ENCODE measurements at places on chromosomes 7 and 10. TPM values are rescaled to one million over a fixed set of nuclear protein-coding genes. Genes with fewer than 3 reads are reported as not detected.
A peak's percentile ranks its signal among the peaks of the same experiment; 100 is the strongest.

DNA sequence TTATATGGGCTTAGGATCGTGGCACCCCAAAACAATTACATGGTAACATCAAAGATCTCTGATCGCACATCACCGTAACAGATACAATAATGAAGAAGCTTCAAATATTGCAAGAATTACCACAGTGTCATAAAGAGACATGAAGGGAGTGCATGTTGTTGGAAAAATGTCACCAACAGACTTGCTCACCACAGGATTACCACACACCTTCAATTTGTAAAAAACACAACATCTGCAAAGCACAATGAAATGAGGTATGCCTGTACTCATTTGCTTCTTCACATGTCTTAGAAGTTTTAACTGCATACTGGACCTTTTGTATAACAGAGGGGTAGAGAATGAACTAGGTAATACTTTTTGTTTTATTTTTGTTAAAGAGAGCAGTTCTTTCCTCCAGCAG is 96.6 kb downstream of the TPST1 start:
- DNase-seq, result no peak

The FFAR4 gene
- not detected for total RNA-seq

The PITX3 gene
- total RNA-seq, result not detected

The FGFR2 gene
- 0.21 TPM for total RNA-seq

DNA sequence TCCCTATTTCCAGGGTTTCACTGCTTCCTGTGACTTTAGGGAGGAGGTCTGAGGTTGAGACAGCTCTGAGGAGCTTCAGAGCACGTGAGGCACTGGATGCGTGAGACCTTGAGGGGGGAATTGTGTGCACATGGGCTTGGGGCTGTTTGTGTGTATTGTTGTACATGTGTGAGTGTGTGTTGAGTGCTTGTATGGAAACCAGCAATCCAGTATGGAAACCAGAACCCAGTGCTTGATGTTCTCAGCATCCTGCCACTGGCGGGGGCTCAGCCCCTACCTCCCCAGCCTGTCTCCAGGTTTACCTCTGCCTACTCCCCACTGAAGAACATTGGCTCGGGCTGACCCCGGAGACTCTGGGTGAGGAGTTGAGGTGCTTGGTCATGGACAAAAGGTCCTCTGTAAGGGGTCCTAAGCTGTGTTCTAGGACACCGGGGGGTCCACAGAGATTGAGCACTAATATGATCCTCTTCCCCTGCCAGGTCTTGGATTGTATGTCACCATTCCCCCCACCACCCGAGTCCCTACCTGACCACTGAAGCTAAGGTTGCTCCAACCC is 20.8 kb downstream of the SFTPD start:
- DNase-seq, result no peak

DNA sequence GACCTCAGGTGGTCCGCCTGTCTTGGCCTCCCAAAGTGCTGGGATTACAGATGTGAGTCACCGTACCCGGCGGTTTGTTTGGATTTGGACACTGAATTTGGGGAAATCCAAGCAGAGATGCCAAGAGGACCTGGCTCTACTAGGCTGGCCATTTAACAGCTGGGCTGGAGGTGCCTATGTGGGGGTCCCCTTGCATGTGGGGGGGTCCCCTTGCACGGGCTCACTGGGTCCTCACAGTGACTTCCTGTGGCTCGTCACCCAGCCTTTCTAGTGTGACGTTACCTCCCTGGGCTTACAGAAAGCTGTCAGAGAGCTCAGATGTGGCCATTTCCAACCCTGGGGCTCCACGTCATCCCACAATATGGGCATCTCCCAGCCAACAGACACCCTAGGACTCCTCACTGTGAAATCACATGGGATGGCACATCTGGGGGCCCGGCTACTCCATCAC is 49.3 kb upstream of the GNA12 start:
- DNase-seq, result no peak

- DNase-seq, result no peak
These were observed 84.9 kb downstream of the MKX start for GRCh38 chr10:27660711-27661110.

- DNase-seq, result no peak
These were observed 732 bp downstream of the FAM53B start for GRCh38 chr10:124743191-124744101.

DNA sequence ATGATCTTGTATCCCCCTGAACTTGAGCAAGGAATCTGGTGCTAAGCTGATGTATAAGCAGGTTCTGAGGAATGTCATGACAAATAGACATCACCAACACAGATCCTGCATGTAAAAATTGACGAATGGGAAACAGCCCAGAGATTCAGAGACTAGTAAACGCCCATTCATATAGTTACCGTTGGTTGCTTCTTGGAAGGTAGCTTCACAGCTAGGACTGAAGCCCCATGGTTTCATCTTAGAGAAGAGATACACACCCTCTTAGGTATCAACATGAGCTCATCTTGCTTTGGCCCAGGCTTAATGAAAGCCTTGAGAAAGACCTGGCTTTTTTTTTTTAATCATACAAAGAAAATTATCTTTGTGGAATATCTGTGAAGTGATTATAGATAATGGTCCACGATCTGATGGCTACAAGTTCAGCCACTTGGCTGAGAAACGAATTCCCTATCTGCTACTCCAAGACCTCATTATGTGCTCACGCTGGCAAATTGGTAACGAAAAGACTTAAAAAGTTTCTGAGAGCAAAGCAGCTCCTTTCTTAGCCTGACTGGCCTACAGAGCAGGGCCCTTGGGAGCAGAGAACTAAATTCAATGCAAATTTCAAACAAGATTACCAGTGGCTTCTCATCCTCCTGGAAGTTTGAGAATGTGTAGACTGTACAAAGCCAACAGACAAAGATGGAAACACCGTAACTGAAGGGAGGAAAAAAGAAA is 181.1 kb downstream of the NRP1 start:
- DNase-seq, result no peak

GRCh38 chr7:18835001-18835690 is 282.3 kb downstream of the TWIST1 start:
- DNase-seq, result no peak

DNA sequence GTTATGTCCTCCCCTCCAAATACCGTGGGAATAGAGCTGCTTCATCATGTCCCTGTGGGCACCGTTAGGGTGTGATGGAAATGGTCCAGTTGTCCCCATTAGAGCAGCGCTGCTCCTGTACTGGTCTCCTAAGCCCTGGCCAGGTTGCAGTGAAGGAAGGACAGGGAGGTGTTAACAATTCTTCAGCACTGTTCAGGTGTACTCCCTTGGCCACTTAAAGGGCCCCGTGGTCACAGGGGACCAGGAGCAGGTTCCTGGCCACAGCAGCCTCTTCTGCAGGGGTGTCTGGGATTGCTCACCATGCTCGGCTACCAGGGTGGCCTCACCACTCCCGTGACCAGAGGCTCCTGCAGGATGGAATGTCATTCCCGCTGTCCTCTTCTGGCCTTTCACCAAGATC is 65.8 kb downstream of the MINDY4 start:
- DNase-seq, result no peak

- no peak for DNase-seq
These were observed 42.1 kb upstream of the IKZF1 start for GRCh38 chr7:50262446-50262845.

- no peak for DNase-seq
These were observed 46.1 kb downstream of the PROSER2 start for GRCh38 chr10:11869219-11869618.

GRCh38 chr7:142523821-142524460 is 225.3 kb upstream of the PRSS1 start:
- DNase-seq, result peak; percentile 34

DNA sequence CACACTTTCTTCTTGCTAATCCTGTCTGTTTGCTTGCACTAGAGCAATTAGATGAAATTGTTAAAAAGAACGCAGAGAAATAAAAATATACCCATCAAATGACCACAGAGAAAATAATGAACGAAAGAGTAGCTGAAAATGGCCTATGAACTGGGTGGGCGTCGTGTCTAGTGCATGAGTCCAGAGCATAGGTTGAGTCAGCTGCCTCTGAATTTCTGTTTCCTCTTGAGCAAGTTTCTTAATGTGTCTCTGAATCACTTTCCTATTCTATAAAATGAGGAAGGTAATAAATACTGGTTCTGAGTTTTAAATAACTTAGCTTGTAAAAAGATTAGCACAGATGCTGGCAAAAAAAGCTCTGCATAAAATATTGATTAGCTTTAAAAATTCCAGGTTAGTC is 75.0 kb downstream of the POM121L12 start:
- DNase-seq, result no peak

The PDZD7 gene
- 0.74 TPM for total RNA-seq

- no peak for DNase-seq
These were observed 255.6 kb upstream of the ADARB2 start for GRCh38 chr10:1992930-1993329.

The SPDYE5 gene
- total RNA-seq, result not detected

The MYH16 gene
- total RNA-seq, result not detected
